HAP-1 (cell line): ENCODE measurements at places on chromosomes 2 and 18.

- DNase-seq = peak; percentile 66
Measured at GRCh38 chr2:170218931-170219330, 41.0 kb downstream of the MYO3B start.

DNA sequence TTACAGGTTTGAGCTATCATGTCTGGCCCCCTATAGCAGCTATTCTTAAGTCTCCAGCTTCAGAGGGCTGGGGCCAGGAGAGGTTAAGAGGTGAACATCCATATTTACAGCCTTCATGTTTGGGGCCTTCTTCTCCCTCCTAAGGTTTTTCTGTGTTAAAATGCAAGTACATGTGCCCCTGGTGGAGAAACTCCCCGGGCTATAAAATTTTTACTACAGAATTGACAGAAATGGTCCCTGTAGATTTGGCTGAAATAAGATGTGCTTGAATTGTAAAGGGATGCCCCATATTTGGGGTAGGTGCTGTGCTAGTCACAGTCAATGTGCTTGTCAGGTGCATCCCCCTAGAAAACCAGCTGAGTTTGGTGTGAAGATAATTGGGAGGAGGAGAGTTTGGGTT lies 263.3 kb upstream of the CXCR4 start:
- no peak for DNase-seq

GRCh38 chr2:229486673-229487072 lies 215.6 kb upstream of the PID1 start:
- DNase-seq = no peak

- no peak for DNase-seq
Measured at GRCh38 chr18:50372743-50373142, 2.1 kb upstream of the SKA1 start.

GRCh38 chr2:128485761-128486639 lies 167.3 kb upstream of the HS6ST1 start:
- DNase-seq = no peak

- no peak for DNase-seq
Measured at GRCh38 chr18:14097761-14098160, 34.5 kb downstream of the ZNF519 start.

- DNase-seq = no peak
Measured at GRCh38 chr2:43425659-43426058, 170.2 kb downstream of the THADA start.

DNA sequence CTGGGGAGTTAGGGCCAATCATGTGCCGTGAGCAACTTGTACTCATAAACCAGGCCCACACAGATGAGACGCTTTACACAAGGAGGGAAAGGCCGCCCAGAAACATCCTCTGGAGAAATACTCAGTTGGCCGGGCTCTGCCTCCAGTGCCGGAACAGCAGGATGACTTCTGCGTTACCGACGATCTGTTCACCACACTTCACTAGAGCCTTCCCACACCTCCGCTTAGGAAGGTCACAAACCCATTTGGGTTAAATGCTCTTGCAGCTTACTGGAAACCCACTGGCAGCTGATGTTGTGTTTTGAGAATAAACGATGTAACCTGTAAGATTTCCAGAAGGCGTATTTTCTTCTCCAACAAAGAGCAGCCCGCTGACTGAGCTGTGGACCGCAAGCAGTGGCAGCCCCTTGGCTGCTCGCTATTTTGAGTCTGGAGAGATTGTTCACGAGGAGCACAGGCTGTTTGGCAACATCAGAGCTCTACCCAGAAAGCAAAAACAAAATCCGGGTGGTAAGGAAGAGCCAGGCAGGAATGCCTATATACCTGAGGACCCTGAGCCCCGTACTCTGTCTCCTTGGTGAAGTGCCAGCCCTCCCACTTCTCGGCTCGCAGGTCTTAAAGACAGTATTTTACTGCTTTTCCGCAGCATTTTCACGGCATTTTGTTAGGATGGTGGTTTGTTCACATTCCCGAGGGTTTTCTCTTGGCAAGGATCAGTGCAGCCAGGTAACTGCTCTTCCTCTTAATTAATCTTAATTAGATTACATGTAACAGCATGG lies 44.0 kb downstream of the COLEC12 start:
- DNase-seq = no peak

- peak; percentile 72 for DNase-seq
Measured at GRCh38 chr2:222290736-222291484, 7.9 kb downstream of the PAX3 start.

- DNase-seq = no peak
Measured at GRCh38 chr2:45731141-45731540, 79.7 kb downstream of the PRKCE start.

DNA sequence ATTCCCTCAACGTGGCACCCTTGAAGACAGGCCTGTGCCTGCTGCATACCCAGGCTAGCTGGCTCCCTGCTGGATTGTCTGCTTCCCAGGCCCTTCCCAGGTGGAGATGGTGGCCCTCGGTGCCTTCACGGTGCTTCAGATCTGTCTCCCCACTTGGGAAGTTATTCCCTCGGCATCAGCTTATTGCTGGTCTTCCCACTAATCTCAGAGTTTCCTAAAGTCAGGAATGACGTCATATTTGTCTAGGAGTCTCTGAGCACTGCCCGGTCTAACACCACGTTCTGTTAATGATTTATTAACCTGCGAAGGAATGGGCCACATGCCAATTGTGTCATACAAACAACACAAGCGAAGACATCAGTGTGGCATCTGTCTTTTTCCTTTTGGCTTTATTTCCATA lies 269.8 kb upstream of the ID2 start:
- DNase-seq = no peak

DNA sequence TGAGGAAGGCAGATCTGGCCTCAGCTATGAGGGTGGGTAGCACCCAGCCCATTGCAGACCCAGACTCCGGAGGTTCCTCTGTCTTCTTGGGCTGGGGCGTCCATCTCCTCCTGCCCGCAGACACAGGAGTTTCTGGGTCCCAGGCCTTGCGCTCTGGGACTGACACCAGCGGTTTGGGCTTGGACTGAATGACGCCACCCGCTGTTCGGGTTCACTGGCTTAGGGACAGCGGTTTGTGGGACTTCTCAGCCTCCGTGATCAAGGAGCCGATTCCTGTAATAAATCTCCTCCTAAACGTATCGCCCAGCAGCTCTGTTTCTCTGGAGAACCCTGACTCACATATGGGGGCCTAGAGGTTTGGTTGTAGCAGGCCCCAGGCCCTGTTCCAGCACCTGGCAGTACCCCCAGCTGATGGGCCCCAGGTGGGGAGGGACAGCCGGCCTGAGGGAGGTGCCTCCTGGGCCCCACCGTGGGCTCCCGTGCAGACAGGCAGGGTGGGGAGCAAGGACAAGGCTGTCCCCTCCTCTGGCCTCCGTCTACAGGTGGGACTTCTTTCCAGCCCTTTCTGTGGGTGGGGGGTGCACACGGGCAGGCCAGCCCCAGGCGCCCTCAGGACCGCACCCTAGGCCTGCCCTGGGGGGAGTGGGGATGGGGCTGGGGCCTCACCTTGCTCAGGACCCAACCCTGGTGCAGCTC lies 4.5 kb upstream of the AQP12A start:
- DNase-seq = no peak

GRCh38 chr2:219475697-219476651 lies 22.7 kb upstream of the GMPPA start:
- DNase-seq = peak; percentile 57

DNA sequence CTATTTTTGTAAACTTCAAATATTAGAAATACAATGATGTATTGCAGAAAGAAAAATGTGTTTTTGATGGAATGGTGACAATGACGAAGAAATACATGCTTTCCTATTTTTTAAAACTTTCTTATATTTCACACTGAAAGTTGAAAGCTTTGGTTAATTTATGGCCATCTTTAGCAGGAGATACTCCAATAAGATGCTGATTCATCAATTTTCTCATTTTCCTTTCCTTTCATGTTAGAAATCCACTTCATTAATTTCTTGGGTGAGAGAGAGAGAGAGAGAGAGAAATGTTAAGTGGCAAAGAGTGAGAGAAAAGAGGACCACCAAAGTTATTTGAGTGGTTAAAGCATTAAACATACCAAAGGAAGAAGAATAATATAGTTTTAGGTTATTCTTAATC lies 28.6 kb upstream of the MAP2 start:
- DNase-seq = no peak

DNA sequence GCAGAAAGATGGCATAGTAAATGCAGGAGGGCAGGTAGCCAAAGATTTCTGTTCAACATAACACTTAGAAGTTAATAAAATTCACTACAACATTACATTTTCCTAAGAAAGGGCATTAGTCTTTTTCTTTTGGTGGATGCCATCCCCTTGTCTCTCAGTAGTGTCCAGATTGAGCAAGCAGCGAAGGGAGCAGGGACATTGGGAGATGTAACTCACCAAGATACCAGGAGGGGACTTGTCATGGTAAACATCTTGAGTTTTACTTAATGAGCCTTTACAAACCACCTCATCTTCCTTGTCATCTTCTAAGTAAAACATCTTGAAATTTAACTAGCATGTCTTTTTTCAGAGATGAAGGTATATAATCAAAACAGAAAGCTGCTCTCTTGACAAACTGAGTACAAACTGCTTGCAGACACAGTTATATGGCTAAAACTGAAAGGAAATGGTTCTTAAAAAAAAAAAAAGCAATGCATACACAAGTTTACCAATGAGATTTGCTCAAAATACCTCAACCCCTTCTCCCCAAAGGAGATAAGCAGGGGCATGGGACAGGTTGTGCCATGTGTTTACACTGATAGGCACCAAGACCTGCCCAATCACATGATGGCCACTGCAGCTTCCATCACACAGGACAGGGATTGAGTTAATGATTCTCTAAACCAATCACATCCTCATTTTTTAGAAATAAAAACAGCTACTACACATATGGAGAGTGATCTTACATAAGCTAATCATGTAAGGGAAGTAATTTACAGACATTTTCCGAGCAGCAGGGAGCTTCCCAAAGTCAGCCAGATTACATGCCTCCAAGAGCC lies 30.3 kb downstream of the LPIN2 start:
- DNase-seq = no peak

DNA sequence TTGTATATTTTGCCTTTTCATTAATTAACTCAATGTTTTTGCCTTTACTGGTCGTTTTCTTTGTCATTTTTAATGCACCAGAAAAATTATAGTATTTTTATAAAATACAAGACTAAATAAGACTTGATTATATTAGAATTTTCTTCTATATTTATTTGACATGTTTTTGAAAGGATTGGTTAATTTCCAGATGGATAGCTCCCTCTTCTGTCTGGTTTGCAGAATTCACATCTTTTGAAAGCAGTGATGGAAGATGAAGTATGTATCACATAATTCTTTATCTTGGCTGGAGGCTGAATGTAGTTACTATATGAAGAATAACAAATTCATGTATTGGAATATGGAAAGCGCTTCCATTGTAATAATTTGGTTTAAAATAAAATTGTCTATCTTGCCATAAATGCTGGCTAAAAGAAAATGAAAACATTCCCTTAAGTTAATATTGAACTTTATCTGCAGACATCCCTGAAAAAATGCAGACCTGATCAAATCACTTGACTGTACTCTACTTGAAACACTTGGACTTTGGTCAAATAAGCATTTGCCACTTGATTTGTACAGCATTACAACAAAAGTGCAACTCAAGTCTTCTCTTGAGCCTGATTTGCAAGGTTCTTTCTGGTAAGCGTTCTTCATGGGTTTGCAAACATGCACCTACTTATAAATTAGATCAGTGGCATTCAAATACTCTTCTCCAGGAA lies 86.3 kb upstream of the EFEMP1 start:
- DNase-seq = peak; percentile 33

DNA sequence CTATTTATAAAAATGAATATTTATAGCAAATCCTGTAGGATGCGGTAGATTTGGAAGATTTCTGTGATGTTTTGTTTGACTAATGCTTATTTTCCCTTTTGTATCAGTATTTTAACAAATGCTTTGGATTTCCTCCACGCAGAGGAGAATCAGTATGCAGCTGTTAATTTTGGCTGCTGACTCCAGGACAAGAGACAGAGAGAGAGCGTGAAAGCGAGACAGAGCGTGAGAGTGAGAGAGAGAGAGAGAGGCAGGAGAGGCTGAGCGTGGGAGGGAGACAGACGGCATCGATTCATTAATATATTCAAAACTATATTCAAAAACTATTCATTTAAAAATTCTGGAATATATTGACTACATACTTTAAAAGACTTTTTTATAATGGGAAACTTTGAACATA lies 62.5 kb downstream of the RRM2 start:
- no peak for DNase-seq

GRCh38 chr2:72423756-72424155 lies 276.1 kb upstream of the CYP26B1 start:
- DNase-seq = no peak

- no peak for DNase-seq
Measured at GRCh38 chr18:31248783-31249521, 69.0 kb upstream of the DSG1 start.

GRCh38 chr2:40716879-40717278 lies 265.0 kb upstream of the SLC8A1 start:
- DNase-seq = no peak

- no peak for DNase-seq
Measured at GRCh38 chr18:62729487-62730386, 14.4 kb downstream of the PHLPP1 start.

- no peak for DNase-seq
Measured at GRCh38 chr2:206890926-206891325, 48.4 kb upstream of the CPO start.

GRCh38 chr18:48342581-48342980 lies 66.6 kb downstream of the ZBTB7C start:
- DNase-seq = no peak

- DNase-seq = no peak
Measured at GRCh38 chr18:34251919-34252318, 27.2 kb upstream of the NOL4 start.

DNA sequence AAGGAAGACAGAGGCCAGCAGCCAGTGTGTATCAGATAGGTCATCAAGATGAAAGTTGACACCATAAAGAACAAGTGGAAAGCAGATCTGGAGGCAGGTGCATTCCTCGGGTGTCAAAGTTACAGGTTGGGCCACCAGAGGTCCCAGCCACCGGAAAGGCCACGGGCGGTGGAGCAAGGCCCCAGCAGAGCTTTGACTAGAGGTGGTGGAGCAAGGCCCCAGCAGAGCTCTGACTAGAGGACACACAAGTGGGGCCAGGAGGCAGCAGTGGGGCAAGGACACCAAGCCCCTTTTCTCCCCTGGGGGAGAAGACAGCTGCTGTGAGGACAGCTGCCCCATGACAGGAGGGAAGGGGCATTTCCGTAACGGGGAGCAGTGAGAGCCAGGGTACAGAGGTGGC lies 115.1 kb downstream of the GYPC start:
- DNase-seq = no peak

- no peak for DNase-seq
Measured at GRCh38 chr2:68727683-68728375, 6.8 kb upstream of the ARHGAP25 start.

- no peak for DNase-seq
Measured at GRCh38 chr2:208608122-208608835, 201.7 kb downstream of the PTH2R start.

DNA sequence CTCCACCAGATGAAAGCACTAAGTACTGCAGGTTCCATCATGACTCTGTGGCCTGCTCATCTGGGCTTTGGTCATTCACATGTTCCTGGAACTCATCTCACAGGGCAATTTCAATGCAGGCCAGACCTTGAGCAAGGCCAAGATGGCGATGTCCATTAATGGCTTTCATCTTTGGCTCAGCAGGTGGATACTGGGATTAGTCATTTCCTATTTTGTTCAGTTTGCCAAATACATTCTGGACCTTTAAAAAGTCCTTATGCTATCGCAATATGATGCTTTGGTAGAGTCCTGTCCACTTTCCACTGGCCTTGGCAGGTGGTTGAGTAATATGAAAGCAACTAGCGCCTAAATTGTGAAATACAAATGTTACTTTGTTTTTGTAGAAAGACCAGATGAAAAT lies 170.1 kb upstream of the REV1 start:
- DNase-seq = no peak

- DNase-seq = no peak
Measured at GRCh38 chr2:9707008-9707407, 76.2 kb upstream of the YWHAQ start.
